ENCODE measurements at places on chromosomes 11 and 22. TPM values are rescaled to one million over a fixed set of nuclear protein-coding genes. Genes with fewer than 3 reads are reported as not detected.

The BEST1 gene
- total RNA-seq, result 7.7 TPM

The SLC1A2 gene
- total RNA-seq, result 2.1 TPM

The PKDREJ gene
- total RNA-seq, result under 0.01 TPM

The CNIH2 gene
- total RNA-seq, result 0.17 TPM

The LARGE1 gene
- total RNA-seq, result 15.2 TPM

The PRR5L gene
- 2.8 TPM for total RNA-seq

The FGF3 gene
- total RNA-seq, result not detected

The USP2 gene
- 2.3 TPM for total RNA-seq

The OR2AG2 gene
- under 0.01 TPM for total RNA-seq

The CRYAB gene
- total RNA-seq, result 51.2 TPM

The RELT gene
- total RNA-seq, result 0.77 TPM

The ARCN1 gene
- total RNA-seq, result 87.8 TPM

The HIC2 gene
- total RNA-seq, result 1.8 TPM

The SULT4A1 gene
- under 0.01 TPM for total RNA-seq

The DERL3 gene
- total RNA-seq, result 0.50 TPM

The APOL4 gene
- 2.0 TPM for total RNA-seq

The OR5A1 gene
- not detected for total RNA-seq

The APOL5 gene
- not detected for total RNA-seq

The NXPE1 gene
- total RNA-seq, result not detected

The PPP1R14B gene
- total RNA-seq, result 122 TPM

The TRIM48 gene
- not detected for total RNA-seq

The TRPM5 gene
- total RNA-seq, result not detected

The IGSF9B gene
- total RNA-seq, result 0.26 TPM

The MYO7A gene
- 0.26 TPM for total RNA-seq

The RAB36 gene
- total RNA-seq, result 2.5 TPM

The TESMIN gene
- 2.0 TPM for total RNA-seq

The CRY2 gene
- total RNA-seq, result 21.5 TPM

The TH gene
- total RNA-seq, result not detected

The KRTAP5-9 gene
- not detected for total RNA-seq

The ZP1 gene
- total RNA-seq, result under 0.01 TPM

The OR8G5 gene
- total RNA-seq, result not detected

The IGSF22 gene
- total RNA-seq, result under 0.01 TPM

The MPPED1 gene
- not detected for total RNA-seq
